Breast epithelium (tissue), 4 donors: ENCODE measurements at places on chromosomes 2 and 18. TPM values are rescaled to one million over a fixed set of nuclear protein-coding genes. Genes with fewer than 3 reads are reported as not detected.

DNA sequence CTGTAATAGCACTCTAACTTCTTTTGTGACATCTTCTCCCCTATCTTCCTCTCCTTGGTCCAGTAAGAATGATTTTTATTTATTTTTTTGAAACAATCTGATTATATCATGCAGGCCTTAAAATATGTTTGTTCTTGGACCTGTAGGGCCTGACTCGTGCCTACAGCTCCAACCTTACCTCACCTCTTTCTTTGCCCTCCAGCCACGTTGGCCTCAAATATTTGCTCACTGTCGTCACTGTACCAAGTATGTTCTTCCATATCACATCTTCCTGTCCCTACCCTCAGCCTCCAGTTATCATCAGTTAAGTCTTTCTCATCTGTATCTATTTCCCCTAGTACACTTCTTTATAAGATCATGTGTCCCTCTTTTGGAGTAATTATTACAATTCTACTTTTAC is 125.5 kb downstream of the CDH7 start:
- no peaks in the 10 kb centered on the region for H3K4me1 ChIP-seq
- no peaks in the 10 kb centered on the region for H3K27me3 ChIP-seq
- no peaks in the 10 kb centered on the region for H3K36me3 ChIP-seq

DNA sequence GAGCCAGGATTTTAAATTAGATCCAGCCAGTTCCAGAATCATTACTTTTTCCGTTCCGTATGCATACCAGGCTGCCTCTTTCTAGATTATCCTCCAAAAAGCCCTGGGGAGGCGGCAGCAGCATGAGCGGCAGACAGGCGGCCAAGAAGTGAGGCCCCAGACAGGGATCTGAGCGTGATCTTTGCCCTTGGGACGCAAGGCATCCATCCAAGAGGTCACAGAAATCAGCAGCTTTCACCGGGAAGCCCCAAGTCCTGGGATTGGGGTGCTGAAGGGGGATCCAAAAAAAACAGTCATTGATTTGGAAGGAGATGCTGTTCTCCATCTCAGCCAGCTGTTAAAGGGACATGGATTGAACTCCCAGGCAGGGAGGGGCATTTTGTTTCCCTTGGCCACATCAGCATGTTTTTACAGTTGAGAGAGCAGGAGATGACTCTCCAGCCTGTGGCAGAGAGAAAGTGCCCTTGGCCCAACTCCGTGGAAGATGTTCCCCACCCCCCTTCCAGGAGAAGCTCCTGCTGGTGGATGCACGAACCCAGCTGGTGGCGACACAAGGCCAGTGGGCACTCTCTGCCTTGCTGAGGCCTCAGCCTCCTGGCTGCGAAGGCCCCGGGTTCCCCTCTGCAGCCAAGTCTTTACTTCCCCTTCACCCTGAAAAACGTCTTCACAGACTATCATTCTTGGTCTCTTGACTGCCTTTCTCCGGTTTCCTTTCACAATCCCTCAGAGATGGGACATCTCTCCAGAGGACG is 265.6 kb downstream of the ANAPC1 start:
- H3K27ac ChIP-seq = no peak overlapping the region
- H3K36me3 ChIP-seq = no peaks in the 10 kb centered on the region
- H3K27me3 ChIP-seq = no peaks in the 10 kb centered on the region
- peaks cover 6% of the 10 kb centered on the region for H3K4me1 ChIP-seq

DNA sequence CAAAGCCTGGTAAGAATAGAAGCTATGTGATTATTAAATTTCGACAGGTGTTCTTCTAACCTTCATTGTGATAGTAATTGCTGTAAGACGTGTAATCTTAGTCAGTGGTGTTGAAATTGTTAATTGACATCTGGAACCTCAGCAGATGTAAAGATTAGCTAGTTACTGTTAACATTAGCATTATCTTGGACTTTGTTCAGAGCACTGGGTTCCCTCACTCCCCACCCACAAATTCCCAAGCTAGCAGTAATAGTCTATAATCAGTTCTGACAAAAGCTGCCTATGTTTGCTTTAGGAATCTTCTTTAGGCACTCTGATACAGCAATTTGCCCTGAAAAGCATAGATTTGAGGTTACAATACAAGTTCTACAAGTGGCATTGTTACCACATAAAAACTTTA is 233.7 kb downstream of the EN1 start:
- H3K27ac ChIP-seq = no peak overlapping the region
- no peaks in the 10 kb centered on the region for H3K36me3 ChIP-seq
- H3K27me3 ChIP-seq = no peaks in the 10 kb centered on the region
- H3K4me1 ChIP-seq = no peaks in the 10 kb centered on the region

- H3K4me3 ChIP-seq = no peak overlapping the region
- H3K27ac ChIP-seq = no peak overlapping the region
- H3K36me3 ChIP-seq = no peaks in the 10 kb centered on the region
Observed at GRCh38 chr18:32478317-32478716, 7.6 kb upstream of the GAREM1 start.

DNA sequence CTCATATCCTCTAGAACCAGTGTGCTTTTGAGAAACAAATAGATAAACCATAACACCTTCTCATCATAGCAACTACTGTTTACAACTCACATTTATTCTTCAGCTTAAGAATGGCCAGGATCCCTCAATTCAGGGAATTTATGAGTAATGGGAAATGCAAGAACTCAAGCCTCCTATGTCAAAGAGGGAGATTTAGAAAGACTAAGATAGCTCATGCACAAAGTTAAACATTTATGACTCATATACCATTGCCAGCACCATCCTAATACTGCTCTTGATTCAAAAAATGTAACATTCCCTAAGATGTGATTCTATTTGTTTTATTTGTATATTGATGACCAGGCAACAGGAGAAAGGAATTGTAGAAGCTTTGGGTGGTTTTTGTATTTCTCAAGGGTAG is 172.8 kb downstream of the CYP26B1 start:
- H3K27me3 ChIP-seq = no peaks in the 10 kb centered on the region
- no peaks in the 10 kb centered on the region for H3K36me3 ChIP-seq
- no peak overlapping the region for H3K4me3 ChIP-seq
- H3K27ac ChIP-seq = no peak overlapping the region
- DNase-seq = no peak

GRCh38 chr2:27728081-27728858 is 43.2 kb upstream of the MRPL33 start:
- no peaks in the 10 kb centered on the region for H3K4me1 ChIP-seq
- DNase-seq = no peak
- no peak overlapping the region for H3K27ac ChIP-seq
- H3K27me3 ChIP-seq = no peaks in the 10 kb centered on the region
- no peaks in the 10 kb centered on the region for H3K36me3 ChIP-seq

GRCh38 chr18:51425475-51425874 is 228.0 kb upstream of the MEX3C start:
- H3K4me3 ChIP-seq = no peak overlapping the region
- H3K27ac ChIP-seq = no peak overlapping the region
- H3K27me3 ChIP-seq = no peaks in the 10 kb centered on the region
- no peaks in the 10 kb centered on the region for H3K4me1 ChIP-seq

- H3K27ac ChIP-seq = peak overlapping the region; percentile 73
- no peak for DNase-seq
- peaks cover 9% of the 10 kb centered on the region for H3K4me1 ChIP-seq
- H3K4me3 ChIP-seq = no peak overlapping the region
- H3K36me3 ChIP-seq = no peaks in the 10 kb centered on the region
Observed at GRCh38 chr2:46308629-46309028, 11.4 kb downstream of the EPAS1 start.

Gene SCN1A
- not detected for total RNA-seq

Gene C2orf66
- 1.2 TPM for total RNA-seq

Gene CNGA3
- not detected for total RNA-seq

Gene LCLAT1
- total RNA-seq = 20.6 TPM

Gene LRRC30
- not detected for total RNA-seq

Gene POTEC
- total RNA-seq = 4.9 TPM

Gene MAP2
- total RNA-seq = 18.6 TPM
